AML-193 (cell line): ENCODE measurements at places on chromosomes 7 and 10.

GRCh38 chr10:38094927-38095574 is 914 bp downstream of the ZNF37A start:
- no peak for DNase-seq

DNA sequence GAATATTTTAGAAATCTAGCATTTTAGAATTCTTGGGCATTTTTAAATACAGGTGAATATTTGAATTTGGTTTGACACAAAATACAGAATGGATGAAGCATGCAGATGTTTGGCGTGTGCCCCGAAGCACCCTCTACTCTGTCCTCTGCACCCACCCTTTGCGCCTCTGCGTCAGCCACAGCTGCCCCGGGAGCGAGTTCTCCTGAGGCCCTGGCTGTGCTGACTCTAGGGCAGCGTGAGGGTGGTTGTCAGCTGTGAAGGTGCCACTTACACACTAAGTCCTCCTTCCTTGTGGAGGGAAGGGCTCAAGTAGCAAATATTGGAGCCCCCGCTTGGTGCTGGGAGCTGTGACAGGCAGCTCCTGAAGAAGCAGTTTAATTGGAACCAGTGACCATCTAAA is 48.4 kb downstream of the DAGLB start:
- DNase-seq = no peak

DNA sequence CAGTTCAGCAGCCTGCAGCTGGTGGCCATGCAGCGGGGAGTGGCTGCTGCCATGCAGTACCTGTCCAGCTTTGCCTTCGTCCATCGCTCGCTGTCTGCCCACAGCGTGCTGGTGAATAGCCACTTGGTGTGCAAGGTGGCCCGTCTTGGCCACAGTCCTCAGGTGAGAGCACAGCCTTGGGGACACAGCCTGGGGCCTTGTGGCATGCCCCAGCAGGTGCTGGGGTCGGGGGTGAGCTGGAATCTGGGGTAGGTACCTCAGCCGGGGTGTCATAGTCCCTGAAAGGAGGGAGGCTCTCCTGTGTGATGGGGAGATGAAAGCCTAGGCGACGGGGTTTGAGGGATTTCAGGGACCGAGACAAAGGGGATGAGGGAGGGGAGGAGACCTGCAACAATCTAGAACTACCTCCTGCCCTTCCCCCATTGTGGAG is 14.1 kb downstream of the EPHB6 start:
- no peak for DNase-seq

DNA sequence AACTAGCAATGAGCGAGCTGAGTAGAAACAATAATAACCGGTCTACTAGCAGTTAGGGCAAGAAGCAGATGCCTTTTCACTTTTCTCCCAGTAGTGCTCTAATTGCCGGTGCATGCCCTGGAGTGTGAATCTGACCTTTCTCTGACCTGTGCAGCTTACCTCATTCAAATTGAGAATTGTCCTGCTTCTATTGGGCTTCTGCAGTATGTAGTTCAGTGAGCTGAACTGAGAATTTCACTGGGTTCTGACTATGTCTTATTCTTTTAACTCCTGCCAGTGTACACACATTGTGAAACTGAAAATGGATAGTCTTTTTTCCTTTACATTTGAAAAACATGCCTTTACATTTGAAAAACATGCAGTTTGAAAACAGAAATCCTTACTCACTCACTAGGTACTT is 157.9 kb upstream of the GRM3 start:
- no peak for DNase-seq

DNA sequence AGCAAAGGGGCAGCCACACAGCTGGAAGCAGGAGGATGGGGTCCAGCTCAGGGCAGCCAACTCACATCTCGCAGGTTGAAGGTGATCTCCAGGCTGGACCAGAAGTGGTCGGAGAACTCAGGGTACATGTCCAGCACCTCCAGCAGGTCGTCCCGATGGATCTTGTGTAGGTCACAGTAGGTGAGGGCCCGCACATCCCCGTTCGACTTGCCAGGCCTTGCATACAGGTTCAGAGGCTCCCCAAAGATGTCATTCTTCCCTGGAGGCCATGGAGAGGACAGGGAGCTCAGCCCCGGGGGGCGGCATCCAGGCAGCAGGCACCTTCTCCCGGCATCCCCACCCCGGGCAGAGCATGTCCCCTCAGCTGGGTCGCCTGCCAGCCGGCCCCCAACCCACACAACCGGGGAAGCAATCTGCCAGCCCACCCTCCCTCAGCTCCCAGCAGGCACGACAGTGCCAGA is 29.3 kb downstream of the KCNH2 start:
- no peak for DNase-seq

DNA sequence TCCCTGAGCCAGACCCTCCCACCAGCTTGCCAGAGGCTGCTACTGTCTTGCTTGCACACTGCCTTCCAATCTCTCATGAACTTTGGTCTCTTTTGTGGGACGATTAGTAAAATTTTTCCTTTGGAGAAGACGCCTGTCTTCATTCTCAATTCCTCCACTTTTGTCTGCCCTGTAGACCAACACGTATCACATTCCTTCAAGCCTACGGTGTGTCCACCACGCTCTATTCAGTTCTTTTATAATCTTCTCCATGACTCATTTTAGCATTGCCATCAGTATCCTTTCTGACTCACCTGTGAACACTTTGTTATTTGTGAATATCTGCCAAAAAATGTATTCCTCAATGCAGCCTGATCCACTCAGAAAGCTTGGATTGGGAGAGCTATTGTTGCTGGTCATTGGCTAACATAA is 1.4 kb downstream of the GIMAP5 start:
- DNase-seq = no peak

- no peak for DNase-seq
These were observed 74.1 kb downstream of the TACC2 start for GRCh38 chr10:122062831-122063674.

DNA sequence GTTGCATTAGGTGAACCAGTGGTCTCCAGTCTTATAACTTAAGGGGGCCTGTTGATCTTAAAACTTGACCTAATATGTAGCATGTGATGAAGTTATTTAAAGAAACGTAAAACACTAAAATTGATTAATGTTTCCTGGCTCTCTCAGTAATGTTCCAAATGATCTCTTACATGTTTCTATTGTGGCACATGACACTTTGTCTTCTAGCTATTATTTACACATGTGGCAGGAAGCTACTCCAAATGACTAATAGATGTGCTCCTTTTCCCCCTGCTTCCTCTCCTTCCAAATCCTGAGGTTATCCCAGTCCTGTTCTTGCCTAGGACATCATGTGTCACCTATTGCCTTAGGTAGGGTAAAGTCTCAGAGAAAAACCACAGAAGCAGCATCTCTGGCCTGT is 89.4 kb downstream of the FAS start:
- DNase-seq = no peak

- DNase-seq = no peak
These were observed 4.1 kb downstream of the ZNF25 start for GRCh38 chr10:37972396-37972795.

GRCh38 chr7:50151001-50151400 is 58.0 kb upstream of the ZPBP start:
- DNase-seq = no peak

DNA sequence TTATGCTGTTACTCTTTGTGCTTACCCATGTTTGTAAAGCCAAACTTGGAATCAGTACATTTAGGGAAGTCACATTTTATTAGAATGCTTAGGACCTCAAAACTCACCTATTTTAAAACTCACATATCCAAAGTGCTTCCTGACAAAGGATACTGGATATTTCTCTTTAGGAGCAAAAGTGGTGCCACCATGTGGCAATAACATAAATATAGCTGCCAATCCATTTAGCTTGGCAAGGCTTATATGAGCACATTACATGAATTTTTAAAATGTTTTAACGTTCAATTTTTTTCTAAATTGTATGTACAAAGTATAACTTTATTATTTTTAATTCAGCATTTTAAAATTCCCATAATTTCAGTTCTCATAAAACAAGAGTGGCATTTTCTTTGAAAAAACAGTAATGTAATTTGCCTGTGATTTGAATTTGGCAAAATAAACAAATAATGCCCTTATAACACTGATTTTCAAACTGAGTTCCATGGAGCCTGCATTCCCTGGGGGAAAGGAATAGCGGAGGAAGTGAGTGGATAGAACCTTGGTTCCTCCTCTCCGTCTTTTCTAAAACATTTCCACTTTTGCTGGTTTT is 75.4 kb downstream of the HDAC9 start:
- DNase-seq = peak; percentile 11

- DNase-seq = no peak
These were observed 39.1 kb downstream of the SUFU start for GRCh38 chr10:102542800-102543418.

DNA sequence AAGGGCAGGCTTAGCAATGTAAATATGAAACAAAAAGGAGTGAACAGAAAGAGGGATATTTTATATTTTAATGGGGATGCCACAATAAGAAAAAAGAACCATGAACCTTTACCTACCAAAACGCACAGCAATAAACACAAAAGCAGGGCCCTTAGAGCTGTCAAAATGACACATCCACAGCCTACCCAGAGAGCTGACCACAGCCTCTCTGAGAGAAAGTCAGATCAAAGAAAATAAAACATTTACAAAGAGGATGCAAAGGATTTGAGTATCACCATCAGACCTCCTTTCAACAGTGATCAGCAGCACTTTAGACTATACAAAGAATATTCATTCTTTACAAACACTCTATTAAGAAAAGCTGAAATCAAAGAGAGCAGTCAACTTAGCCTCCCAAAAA is 52.9 kb downstream of the ERCC6 start:
- DNase-seq = no peak

- DNase-seq = no peak
These were observed 7.6 kb downstream of the WDR86 start for GRCh38 chr7:151402029-151402835.

DNA sequence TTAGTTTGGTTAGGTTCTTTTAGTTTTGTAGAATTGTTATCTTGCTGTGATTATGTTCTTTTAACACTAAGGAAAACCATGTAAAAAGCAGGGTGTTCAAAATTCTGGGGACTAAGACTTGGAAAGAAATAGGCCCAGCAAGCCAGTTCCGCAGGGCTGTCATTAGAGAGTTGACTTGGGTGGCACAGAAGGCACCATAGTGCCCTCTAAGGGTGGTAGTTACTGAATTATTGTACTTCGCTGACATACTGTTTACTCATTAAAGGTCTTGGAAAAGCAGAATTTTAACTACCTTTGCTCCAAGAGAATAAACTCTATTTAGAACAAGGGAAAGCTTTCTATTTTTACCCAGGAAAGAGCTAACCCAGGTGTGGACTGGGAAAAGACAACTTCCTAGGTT is 86.5 kb downstream of the OTUD1 start:
- DNase-seq = peak; percentile 37

- DNase-seq = no peak
These were observed 9.4 kb downstream of the YWHAG start for GRCh38 chr7:76349313-76349885.

- DNase-seq = no peak
These were observed 3.8 kb downstream of the SLC25A40 start for GRCh38 chr7:87872346-87872745.

DNA sequence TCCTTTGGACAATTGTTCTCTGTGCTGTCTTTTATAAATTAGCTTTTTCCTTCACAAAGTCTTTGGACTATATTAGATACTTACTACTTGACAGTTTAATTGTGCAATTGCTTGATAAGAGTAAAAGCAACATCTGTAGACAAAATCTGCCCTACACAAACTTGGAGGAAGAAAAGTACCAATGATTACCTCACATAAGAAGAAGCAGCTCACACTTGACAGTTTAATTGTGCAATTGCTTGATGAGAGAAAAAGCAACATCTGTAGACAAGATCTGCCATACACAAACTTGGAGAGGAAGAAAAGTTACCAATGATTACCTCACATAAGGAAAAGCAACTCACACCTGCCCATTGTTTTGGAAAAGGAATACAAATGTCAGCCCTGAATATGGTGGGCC is 17.1 kb upstream of the SCIN start:
- DNase-seq = no peak

- DNase-seq = no peak
These were observed 36.6 kb downstream of the TCF7L2 start for GRCh38 chr10:112986544-112987190.

- DNase-seq = no peak
These were observed 121.1 kb downstream of the AOAH start for GRCh38 chr7:36602934-36603887.

DNA sequence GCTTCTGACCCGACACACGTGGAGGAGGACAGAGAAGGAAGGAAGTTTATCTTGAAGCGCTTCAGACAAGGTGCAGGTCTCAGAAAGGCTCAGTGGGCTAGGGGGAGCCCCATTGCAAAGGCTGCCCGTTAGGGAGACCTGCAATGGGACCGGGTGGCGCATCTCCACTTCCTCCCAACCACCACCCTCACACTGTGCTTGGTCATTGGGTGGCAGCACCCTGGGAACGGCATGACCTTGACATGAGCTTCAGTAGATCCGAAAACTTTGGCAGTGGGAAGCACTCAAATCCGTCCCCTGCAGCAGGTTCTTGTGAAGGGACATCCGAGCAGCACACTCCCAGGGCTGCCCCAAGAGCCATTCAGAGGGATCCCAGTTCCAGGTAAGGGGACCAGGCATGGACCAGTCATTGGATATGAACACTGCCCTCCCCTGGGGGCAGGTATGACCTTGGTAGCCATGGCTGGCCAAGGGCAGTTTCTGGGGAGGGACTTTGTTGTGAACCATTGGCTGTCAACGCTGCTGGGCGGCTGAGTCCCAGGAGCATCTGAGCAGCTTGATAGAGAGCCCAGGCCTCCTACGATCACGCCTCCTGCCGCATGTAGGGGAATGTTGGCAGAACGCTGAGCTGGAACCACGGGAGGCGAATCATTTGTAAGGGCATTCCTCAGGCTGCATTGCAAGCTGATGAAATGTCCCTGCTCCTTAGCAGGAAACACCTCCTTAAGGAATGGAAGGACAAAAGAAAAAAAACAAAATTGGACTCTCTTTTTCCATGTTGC is 31.7 kb downstream of the GALNTL5 start:
- no peak for DNase-seq

DNA sequence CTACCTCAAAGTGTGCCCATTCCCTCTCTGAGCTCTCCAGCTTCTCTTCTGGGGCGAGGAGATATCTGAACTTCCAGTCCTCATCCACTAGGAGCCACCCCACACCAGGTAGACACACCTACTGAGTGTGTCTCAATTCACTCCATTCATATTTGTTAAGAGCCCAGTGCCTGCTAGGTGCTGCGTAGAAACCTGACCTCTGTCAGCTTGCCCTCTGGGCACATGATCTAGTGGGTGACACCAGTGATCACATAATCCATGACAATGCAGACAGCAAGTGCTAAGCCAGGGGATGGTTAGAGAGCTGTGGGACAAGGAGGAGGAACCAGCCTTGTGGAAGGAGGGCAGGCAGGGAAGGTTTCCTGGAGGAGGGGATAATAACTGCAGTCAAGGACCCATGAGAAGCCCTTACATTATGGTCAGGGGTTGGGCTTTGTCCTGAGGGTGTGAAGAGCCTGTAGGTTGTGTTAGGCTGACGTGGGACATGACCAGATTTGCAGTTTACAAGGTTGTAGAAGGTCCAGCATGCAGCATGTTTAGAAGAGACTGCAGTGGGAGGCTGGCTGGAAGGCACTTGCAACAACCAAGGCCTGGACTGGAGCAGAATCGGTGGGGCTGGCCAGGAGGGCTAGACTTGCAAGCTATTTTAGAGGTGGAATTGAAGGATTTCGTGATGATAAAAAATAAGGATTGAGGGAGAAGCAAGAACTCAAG is 81.8 kb downstream of the COL13A1 start:
- no peak for DNase-seq

- peak; percentile 13 for DNase-seq
These were observed 68.8 kb downstream of the OSBPL3 start for GRCh38 chr7:24911213-24911603.

GRCh38 chr10:113538151-113538550 is 14.7 kb upstream of the HABP2 start:
- no peak for DNase-seq
